Activated T-helper 1 cell treated with anti-CD3 and anti-CD28 coated beads, Interleukin-12 subunit alpha, Interleukin-12 subunit beta, Interleukin-2, Interleukin-4 antibody, amounts not matched to agents 30 ng/mL and 10 ng/mL and 1 ng/mL, durations not matched to agents 14 hours and 24 hours and 36 hours (primary cell): ENCODE measurements at places on chromosomes 11 and 22. TPM values are rescaled to one million over a fixed set of nuclear protein-coding genes. Genes with fewer than 3 reads are reported as not detected.

DNA sequence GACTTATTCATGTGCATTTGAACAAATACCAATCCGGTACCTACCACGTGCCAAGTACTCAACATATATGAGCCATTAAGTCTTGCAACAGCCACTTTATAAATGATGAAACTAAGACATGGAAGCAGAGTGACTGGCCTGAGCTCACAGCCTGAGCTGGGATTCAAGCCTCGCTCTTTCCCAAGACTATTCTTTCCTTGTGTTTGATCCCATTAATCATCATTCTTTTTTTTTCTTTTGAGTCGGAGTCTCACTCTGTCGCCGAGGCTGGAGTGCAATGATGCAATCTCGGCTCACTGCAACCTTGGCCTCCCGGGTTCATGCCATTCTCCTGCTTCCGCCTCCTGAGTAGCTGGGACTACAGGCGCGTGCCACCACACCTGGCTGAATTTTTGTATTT, 119.3 kb downstream of the ABTB2 start:
- no peak for DNase-seq

DNA sequence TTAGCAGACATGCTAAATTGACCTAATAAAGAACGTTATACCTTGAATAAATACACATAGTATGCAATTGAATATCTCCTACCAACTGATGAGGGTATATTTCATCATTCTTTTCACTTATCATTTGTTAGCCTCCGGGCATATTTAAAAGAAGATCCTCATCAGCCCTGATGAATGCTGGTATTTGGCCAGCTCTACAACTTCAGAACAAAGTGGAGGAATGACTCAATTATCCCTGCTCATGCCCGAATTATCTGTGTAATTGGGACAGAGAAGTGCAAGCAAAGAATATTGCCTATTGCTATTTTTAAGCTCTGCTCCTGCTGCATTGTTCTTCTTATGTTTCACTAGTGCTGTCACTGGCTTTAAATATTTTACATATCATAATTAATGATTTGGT, 622.1 kb downstream of the METTL15 start:
- no peak for DNase-seq

The ADM2 gene
- total RNA-seq, result 4.2 and 4.9 TPM in 2 replicates

The RFPL2 gene
- total RNA-seq, result 0.26 and 0.42 TPM in 2 replicates

DNA sequence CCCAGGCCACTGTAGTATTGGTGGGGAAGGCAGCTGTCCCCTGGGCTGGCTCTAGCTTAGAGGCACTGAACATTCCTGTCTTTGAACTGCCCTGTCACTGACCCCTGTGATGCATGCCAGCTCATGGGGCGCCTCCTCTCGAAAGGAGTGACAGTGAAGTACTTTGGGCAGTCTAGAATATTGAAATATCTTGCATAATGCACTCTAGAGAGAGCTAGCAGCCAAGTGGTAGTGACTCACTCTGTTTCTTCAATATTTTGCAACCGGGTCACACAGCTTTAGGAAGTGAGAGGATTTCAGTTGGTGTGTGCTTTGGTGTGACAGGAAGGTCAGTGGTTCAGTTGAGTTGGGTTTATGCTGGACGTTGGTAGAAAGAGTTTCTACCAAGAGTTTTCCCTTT, 35.5 kb upstream of the ST14 start:
- no peak for DNase-seq

DNA sequence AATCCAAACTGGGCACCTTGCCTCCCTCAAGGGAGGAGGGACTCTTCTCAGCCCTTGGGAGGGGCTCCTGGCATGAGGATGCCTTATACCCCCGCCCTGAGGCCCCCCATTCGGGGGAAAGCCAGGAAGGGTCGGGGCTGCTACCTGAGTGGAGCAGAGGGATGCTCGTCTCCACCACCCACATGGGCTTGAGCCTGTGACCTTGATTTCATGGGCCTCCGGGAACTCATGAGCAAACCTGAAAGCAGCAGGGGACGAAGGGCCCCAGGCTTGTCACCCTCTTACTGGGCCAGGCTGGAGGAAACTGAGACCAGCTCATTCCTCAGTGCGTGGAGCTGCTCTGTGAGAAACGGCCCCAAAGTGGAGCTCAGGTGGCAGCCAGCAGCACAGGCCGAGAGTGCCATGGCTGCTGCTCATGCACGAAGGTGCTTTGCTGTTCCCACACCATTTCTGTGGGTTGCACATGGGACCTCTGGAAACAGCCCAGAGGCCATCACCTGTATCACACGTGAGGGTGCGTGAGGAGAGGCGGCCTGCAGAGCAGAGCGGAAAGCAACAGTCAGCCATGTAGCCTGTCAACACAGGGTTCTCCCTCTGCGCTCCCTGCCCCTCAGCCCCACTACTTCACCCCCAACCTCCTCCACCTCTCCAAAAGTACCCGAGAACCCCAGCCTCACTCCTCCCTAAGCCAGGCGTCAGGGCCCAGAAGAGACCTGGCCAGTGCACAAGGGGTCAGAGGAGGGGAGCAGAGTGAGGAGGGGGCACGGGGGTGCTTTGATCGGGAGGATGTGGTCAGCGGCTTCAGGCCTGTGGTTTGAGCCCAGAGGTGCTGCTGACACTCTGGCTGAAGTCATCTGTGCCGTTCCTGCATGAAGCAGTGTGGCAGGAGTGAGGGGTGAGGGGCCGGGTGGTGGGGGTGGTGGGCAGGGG, 14.1 kb upstream of the IL2RB start:
- peak; percentile 48 for DNase-seq

- no peak for DNase-seq
Measured at GRCh38 chr11:70834984-70835560, 417.3 kb downstream of the SHANK2 start.

DNA sequence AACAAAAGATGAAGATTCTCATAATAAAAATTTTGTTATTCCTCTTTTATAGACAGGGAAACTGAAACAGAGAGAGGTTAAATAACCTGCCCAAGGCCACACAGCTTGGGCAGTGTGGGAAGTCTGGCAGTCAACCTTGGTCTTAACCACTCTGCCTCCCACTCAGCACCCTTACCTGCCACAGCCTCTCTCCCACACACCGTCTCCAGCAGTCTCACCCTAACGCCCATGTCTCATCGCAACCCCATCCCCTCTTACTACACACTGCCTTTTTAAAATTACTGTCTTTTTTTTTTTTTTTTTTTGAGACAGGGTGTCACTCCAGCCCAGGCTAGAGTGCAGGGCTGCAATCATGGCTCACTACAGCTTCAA, 25.0 kb downstream of the ARRB1 start:
- no peak for DNase-seq

DNA sequence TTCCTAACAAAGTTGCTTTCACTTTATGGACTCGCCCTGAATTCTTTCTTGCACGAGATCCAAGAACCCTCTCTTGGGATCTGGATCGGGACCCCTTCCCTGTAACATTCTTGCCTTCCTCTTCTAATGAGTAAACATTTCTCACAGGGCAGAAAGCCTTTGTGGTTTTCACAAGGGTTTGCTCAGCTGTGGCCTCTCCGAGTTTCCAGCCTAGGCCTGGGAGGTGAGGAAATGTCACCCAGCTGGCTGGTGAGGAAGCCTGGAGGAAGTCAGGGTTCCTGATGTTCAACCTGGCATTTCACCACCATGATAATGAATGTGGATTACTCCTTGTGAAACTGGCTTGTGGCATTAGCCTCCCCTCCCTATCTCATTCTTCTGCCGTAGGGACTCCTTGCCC, 224.9 kb downstream of the DSCAML1 start:
- no peak for DNase-seq

The HTR3B gene
- not detected in 2 replicates for total RNA-seq

The RAB6A gene
- 81.9 and 88.0 TPM in 2 replicates for total RNA-seq

DNA sequence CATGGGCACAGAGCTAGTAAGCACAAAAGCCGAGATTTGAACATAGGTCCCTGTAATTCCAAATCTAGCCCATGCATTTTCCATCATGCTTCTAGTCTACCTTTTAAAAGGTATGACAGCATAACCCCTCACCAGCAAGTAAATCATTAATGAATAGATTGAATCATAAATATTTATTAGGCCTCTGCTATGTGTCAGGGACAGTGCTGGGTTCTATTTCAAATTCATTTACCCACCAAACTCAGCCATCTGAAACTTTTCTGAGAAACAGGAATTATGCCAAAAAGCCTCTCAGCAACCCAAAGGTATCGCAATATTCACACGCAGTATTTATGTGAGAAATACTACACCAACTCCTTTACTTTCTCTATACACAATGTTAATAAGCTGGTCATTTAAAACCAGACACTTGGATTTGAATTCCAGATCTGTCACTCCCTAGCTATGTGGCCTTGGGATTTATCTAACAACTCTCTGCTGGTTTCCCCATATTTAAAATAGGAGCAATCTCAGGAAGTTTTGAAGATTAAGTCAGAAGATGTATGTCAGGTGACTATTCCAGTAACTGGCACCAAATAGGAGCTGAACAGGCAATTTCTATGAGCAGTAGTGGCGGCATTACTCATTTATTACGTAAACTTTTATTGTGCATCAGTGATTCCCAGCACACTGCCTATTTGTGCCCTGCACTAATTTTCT, 191.4 kb downstream of the TENM4 start:
- DNase-seq, result no peak

The OR5AP2 gene
- total RNA-seq, result not detected in 2 replicates

- DNase-seq, result no peak
Measured at GRCh38 chr11:92111287-92111686, 113.3 kb upstream of the FAT3 start.

DNA sequence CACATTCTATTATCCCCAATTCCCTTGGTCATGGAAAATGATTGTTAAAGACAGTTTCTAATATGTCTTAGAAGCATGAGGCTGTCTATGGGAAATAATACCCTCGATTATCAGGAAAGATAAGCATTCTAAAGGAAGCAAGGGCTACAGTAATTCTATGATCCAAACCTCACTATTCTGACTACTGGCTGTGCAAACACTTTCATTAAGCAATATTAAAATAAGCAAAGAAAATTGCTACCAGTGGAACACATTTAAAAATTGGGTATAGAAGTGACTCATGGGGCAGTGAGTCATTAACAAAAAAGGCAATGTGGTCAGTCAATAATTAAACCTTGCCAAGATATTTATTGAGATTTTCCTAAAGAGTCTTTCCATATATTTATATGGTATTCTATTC, 1415.2 kb upstream of the TENM4 start:
- no peak for DNase-seq

The SHISAL1 gene
- total RNA-seq, result not detected in 2 replicates

The TCN1 gene
- not detected in 2 replicates for total RNA-seq

The OR5A2 gene
- total RNA-seq, result not detected in 2 replicates

DNA sequence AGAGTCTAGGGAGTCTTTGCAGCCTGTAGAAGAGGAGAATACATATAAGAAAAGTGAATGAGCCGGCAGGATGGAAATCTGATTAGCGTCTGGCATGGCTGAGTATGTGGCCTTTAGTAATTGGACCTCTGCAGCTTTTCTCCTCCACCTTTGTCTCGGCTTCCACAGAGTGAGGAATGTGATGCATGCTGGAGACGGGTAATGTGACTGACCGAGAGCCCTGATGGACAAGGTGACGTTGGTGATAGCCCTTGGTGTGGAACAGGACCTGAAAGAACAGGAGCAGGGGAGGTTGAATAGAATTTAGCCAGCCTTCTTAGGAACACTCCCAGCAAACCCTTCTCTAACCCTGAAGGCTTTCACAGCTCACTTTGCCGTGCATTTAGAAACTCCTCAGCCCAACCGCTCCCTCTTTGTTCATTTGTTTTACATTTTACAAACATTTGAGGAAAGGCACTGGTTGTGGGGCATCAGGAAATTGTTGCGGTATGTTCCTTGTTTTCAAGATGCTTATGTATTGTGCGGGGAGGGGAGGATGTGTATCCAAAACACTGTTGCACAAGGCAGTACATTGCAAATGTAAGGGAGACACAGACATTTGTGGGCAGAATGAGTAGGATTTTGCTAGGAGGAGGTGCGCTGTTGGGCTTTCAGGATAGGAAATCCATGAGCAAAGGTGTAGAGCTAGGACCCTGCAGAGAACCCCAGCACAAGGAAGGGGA, 6.9 kb downstream of the GTPBP1 start:
- no peak for DNase-seq

- no peak for DNase-seq
Measured at GRCh38 chr11:15006139-15006759, 34.1 kb upstream of the CALCA start.

DNA sequence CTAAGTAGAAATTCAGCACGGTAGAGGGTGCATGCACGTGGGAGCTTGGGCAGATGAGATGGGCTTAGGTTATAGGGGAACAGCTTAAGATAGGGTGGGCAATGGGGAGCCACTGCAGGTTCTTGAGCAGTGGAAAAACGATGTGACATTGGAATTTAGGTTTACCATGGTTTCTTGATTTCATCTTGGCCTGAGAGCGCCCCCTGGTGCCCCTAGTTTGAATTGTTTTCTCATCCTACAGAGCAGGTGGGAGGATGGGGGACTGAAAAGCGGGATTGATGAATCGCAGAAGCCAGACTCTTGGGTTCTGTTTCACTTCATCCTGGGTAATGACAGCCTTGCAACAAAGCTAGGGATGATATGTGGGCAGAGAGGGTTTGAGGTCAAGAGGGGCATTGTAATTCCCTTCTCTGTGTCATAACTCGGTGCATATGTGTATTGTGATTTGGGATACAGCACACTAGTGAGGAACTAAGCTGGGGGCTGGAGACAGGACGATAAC, 6.7 kb upstream of the MCAM start:
- DNase-seq, result peak; percentile 64

The PLAAT5 gene
- not detected in 2 replicates for total RNA-seq

DNA sequence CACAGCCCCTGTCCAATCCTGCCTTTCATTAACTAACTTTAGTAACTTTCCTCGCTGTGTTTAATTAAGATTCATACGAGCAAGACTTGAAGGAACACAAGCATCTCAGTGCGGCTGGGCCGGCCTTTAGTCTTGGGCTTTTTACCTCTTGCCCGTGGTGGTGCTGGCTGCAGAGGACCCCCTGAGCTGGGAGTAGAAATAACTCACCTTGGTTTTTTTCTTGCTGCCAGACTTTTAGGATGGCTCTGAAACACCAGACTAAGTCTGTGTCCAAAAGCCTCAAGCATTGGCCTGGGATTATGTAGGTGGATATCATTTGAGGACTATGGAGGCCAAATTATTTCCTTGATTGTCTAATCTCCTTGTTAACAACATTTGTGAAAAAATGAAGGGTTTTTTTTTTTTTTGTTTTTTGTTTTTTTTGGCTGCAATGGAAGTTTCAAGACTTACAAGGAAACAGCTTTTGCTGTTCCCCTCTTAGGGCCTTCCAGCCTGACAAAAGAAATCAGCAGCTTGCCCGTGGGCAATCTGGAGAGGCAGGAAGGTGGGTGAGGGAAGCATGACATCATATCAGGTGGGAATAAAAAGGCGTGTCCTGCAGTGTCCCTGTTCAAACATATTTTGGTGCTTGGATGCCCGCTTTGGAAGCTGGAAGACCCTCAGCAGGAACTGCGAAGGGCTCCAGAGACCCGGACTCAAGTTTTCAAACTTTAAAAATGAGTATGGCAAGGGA, 44.0 kb downstream of the SMIM38 start:
- no peak for DNase-seq

The CCDC73 gene
- 0.05 TPM in 1 of 2 replicates, not detected in the other for total RNA-seq
